T-helper 1 cell (primary cell): ENCODE measurements at places on chromosomes 3 and 15.

DNA sequence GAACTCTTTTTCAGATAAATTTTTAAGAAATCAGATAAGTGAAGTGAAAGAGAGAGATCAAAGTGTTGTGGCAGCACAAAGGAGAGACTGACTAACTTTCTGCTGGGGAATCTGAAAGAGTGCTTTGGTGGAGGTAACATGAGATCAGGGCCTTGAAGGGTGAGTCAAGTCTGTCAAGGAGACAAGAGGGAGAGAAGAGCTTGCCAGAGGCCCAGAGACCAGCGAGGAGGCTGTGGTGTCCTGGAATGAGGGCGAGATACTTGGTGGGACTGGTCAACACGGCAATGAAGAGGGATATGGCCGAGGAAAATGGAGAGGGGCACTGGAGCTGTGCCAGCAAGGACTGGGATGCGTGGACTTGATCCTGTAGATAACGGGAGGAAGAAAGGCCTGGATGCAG is 4.6 kb downstream of the TADA3 start:
- DNase-seq = no peak

GRCh38 chr15:98872774-98873173 is 134.8 kb downstream of the PGPEP1L start:
- DNase-seq = no peak

- DNase-seq = peak; percentile 85
These were observed 124.3 kb downstream of the CHSY1 start for GRCh38 chr15:101127506-101128076.

DNA sequence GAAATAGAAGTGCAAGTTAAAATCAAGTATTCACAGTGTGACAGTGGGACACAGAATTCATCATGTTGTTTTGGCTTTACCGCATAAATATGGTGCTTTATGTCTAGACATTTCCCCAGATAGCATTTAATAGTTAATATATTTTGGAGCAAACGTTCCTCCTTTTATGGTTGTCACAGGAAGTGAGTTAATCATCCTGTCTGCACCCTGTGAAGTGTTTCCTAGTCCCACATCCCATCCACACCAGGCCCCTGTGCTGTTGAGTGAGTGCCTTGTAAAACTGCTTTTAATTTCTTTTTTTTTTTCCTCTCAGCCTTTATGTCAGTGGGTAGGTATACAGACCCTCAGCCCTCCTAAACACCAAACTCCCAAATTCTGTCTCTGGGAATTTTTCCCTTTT is 393.7 kb downstream of the FEZF2 start:
- no peak for DNase-seq

GRCh38 chr15:90000186-90001001 is 730 bp upstream of the ZNF710 start:
- peak; percentile 11 for DNase-seq

DNA sequence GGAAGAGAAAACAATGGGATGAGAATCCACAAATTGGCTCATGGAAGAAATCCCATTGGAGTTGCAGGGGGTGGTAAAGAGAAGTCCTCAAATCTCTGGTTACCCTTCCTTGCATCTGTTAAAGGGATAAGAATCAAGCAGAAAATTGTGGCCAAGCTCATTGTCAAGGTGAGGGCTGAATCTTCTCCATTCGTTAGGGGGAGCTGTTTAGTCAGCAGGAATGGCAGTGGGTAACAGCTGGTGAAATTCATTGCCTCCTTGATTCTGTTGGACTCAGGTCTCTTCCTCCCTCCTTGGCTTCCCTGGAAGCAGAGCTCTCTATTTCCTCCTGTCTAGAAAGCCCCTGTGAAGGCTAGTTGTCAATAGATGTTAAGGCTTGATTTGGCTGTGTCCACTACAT is 343.1 kb upstream of the SEMA6D start:
- DNase-seq = no peak
